ENCODE measurements at places on chromosomes 3 and 15.

GRCh38 chr3:53719796-53720195 lies 126.4 kb downstream of the CHDH start:
- DNase-seq: no peak

GRCh38 chr3:87462228-87462627 lies 185.8 kb upstream of the POU1F1 start:
- DNase-seq: no peak

DNA sequence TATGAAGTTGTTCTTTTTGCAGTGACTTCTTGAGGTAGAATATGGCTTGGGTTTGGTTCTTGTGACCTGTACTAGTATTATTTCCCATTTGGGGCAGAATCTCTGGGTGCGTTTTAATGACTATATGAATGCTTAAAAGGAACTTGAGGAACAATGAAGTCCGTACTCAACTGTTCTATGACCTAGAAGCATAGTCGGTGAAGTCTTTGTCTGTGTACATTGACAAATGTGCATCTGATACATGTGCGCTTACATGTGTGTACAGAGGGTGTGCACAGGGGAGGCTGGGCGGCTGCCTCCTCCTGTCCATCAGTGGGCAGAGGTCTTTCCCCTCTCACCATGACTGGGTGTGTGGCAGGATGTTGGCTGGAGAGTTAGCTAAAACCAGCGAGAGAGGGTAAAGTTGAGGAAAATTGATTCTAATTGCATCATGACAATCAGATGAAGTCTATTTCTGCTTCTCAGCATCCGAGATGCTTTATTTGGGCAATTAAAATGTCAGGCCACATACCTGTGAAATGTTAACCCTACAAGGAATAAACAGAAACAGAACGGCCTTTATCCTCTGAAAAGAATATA lies 1.0 kb upstream of the NR2F2 start:
- DNase-seq: no peak

- DNase-seq: no peak
These were observed 97.5 kb downstream of the TCF12 start for GRCh38 chr15:57015897-57016296.

- DNase-seq: no peak
These were observed 56.1 kb downstream of the FAM174B start for GRCh38 chr15:92599394-92599970.

DNA sequence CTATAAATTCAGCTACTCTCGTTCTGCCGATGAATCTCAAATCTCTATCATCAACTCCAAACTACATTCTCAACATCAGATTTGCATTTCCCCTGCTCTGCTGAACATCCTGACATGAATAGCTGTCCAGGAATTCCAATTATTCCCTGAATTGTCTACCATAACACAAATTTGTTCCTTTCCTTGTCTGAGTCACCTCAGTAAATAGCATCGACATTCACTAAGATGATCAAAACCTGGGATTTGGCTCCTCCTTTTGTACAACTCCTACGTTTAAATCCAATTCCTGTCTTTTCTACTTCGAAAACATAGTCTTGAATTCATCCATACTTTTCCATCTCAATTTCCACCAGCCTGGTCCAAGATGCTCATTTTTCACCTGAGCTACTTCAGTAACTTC lies 107.0 kb downstream of the GREM1 start:
- DNase-seq: no peak

DNA sequence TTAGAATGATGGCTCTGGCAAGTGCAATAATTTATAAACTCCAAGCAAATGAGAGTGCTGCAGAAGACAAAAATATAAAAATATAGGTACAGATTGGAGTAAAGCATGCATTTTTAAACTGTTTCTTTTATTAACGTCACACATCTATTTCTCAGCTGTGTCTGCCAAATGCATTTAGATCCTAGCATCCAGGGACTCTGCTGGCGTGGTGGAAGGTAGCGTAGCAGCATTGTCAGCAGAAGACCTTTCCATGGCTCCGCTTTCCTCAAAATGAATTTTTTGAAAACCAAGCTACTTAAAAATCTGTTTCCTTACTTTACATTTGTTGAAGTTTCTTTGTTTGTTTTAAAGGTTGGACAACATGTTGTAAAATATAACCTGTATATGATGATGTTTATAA lies 16.3 kb upstream of the ATP10A start:
- DNase-seq: no peak

DNA sequence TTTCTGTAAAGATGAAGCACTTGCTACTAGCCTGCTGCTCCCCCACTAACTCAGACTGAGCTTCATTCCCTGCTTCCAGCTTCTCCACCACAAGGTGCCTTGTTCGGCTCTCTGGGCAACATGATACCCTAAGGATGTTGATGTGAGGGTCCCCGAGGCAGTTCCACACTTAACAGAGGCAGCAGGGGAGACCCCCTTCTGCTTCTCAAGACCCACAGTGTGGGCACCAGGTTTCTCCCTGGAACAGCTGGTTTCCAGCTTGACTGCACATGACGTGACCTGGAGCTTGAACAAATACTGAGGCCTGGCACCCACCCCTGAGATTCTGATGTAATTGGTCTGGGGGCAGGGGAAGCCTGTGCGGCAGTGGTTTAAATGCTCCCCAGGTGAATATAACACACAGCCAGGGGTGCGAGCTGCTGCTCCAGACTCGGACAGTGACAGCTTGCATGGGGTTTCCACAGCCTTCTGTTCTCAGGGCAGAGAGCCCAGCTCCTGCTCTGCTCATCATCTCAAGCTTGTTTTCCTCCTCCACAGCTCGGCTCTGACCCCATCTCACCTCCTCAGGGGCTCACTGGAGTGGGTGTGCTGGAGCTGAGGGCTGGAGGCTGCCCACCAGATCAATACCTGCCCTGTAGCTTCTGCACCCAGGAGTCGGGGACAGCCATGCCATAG lies 95.0 kb upstream of the HACD2 start:
- no peak for DNase-seq

DNA sequence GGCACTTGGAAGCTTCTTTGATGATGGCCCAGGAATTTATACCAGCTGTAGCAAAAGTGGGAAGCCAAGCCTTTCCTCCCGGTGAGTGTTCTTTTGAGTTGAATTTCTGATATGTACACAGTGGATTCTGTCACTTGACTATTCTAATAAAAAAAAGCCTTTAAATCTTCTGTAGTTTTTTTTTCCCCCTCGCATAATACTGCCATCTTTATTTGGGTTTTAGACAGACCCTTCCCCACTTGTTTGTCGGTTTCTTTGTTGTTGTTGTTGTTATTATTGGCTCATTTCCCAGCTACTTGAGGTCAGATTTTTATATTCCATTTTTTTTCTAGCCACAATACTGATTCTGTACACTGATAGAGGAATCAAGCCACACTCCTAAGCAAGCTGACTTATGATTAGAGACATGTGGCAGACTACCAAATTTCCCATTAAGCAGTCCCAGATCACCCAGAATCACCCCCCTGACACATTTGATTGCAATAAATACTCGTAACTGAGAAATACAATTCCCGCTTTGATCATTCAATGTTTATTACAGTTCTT lies 122.4 kb upstream of the IL12A start:
- no peak for DNase-seq

DNA sequence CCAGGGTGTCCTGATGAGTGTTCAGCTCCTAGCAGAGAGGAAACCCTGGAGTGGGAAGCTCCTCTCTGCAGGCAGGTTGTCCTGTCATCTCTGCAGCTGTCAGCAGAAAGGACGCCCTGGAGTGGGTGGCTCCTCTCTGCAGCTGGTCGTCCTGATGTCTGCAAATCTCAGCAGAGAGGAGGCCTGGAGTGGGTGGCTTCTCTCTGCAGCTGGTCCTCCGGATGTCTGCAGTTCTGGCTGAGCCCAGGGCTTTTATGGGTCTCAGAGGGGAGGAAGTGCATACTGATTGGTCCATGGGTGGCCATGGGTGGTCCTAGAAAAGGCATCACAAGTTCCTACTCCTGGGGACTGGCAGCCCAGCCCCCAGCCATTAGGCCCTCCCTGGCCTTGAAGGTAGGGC lies 102.6 kb upstream of the BNIP2 start:
- peak; percentile 81 for DNase-seq

DNA sequence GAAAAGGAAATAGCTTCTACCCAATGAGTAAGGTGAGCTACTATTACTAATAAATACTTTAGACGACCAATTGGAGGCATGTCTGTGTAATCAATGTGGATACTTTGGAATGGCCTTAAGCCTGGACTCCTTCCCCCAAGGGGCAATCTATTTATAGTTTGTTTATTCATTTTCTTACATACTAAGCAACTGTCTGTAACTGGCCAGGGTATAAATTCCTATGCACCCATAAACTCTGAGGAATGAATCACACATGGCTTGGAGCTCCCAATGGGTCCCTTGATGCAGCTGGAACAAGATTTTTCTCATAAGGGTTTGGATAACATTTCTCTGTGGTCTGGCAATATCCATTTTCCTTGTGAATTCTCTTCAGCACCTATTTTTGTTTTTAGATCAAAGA lies 506.8 kb downstream of the EDEM1 start:
- DNase-seq: no peak

DNA sequence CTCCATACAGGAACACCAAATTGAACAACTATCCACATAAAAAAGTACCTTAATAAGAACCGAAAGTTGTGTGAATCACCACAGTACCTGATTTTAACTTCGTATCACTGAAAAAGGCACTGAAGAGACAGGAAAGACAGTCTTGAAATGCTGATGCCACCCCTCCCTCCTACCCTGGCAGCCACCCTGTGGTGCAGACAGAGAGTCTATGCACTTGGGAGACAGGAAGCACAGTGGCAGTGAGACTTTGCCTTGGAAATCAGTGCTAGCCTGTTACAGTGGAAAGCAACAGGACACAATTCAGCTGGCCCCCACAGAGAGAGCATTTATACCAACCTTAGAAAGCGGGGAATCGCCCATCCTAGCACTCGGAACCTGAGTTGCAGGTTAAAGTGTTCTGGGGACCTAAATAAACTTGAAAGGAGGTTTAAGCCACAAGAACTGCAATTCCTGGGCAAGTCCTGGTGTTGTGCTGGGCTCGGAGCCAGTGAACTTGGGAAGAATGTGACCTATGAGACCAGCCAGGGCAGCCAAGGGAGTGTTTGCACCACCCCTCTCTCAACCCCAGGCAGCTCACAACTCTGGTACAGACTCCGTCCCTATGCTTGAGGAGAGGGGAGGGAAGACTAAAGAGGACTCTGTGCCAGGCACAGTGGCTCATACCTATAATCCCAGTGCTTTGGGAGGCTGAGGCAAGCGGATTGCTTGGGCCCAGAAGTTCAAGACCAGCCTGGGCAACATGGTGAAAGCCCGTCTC lies 240.1 kb downstream of the ISL2 start:
- no peak for DNase-seq

Measured in NCI-H510A treated with DMSO at 0.1 percent for 48 hours (cell line).